ENCODE measurements at places on chromosomes 7 and 10. TPM values are rescaled to one million over a fixed set of nuclear protein-coding genes. Genes with fewer than 3 reads are reported as not detected.

GRCh38 chr10:44384601-44385025, 284 bp downstream of the CXCL12 start:
- peaks cover 2% of the 10 kb centered on the region for H3K4me1 ChIP-seq
- H3K27me3 ChIP-seq: no peaks in the 10 kb centered on the region
- DNase-seq: peak; percentile 55

DNA sequence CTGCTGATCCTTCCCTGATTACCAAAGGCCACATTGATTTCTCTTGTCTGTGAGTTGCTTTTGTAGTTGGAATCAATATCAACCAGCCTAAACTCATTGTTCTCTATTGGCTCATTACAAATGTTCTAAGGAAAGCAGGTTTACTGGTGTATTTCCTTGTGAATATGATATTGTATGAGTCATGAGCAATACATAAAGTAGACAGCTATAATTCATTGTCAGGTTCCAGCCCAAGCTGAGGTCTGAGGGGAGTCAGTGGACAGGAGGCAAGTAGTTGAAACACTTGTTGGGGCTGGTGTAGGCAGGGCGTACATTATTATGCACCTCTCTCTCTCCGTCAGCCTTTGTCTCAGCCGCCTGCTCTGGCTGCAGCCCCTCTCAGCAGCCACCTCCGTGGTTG, 451.7 kb downstream of the IPMK start:
- H3K4me1 ChIP-seq: no peaks in the 10 kb centered on the region
- no peaks in the 10 kb centered on the region for H3K27me3 ChIP-seq
- no peak for DNase-seq
- H3K4me3 ChIP-seq: no peak overlapping the region
- H3K36me3 ChIP-seq: no peaks in the 10 kb centered on the region

GRCh38 chr10:24897326-24897926, 55.0 kb downstream of the PRTFDC1 start:
- no peaks in the 10 kb centered on the region for H3K27me3 ChIP-seq
- no peak overlapping the region for H3K27ac ChIP-seq
- no peak overlapping the region for H3K4me3 ChIP-seq
- no peaks in the 10 kb centered on the region for H3K36me3 ChIP-seq
- peak; percentile 82 for DNase-seq

GRCh38 chr7:43593010-43593409, 10.1 kb downstream of the STK17A start:
- peaks cover 3% of the 10 kb centered on the region for H3K36me3 ChIP-seq
- no peak overlapping the region for H3K27ac ChIP-seq
- no peak for DNase-seq
- peaks cover 6% of the 10 kb centered on the region for H3K4me1 ChIP-seq

DNA sequence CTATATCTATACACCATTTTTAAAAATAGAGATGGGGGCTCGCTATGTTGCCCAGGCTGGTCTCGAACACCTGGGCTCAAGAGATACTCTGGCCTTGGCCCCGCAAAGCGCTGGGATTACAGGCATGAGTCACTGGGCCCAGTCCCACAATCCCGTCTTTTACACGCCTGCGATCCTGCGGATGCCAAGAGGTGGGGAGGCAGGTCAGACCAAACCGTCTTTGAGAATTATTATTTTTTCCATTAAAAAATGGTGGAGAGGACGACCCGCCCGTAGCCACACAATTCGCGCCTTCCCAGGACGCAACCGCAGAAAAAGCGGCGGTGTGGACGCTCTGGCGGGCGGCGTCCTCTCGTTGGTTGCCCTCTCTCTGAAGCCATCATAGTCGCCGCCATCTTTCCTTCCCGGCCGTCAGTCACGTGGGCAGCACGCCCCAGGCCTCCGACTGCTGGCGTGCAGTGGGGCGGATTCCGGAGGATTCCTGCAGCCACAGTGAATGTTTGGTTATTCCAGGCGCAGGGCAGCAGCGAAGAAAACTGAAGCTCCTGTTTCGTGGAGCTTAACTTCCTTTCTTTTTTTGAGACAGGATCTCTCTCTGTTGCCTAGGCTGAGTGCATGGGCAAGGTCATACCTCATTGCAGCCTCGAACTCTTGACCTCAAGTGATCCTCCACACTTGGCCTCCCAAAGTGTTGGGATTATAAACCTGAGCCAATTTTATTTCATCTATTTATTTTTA, 9.9 kb upstream of the EPHB4 start:
- no peak overlapping the region for H3K4me3 ChIP-seq
- H3K36me3 ChIP-seq: no peaks in the 10 kb centered on the region
- no peaks in the 10 kb centered on the region for H3K4me1 ChIP-seq
- DNase-seq: peak; percentile 88

GRCh38 chr10:24097751-24098207, 111.2 kb upstream of the KIAA1217 start:
- no peaks in the 10 kb centered on the region for H3K4me1 ChIP-seq
- H3K27me3 ChIP-seq: no peaks in the 10 kb centered on the region
- H3K4me3 ChIP-seq: no peak overlapping the region

- no peak overlapping the region for H3K4me3 ChIP-seq
- no peak overlapping the region for H3K27ac ChIP-seq
- H3K27me3 ChIP-seq: no peaks in the 10 kb centered on the region
Observed at GRCh38 chr7:79185605-79186004, 267.9 kb downstream of the MAGI2 start.

GRCh38 chr10:124713679-124714255, 30.4 kb downstream of the FAM53B start:
- no peak for DNase-seq
- H3K36me3 ChIP-seq: no peaks in the 10 kb centered on the region
- H3K4me3 ChIP-seq: no peak overlapping the region
- no peaks in the 10 kb centered on the region for H3K4me1 ChIP-seq
- H3K27me3 ChIP-seq: no peaks in the 10 kb centered on the region

DNA sequence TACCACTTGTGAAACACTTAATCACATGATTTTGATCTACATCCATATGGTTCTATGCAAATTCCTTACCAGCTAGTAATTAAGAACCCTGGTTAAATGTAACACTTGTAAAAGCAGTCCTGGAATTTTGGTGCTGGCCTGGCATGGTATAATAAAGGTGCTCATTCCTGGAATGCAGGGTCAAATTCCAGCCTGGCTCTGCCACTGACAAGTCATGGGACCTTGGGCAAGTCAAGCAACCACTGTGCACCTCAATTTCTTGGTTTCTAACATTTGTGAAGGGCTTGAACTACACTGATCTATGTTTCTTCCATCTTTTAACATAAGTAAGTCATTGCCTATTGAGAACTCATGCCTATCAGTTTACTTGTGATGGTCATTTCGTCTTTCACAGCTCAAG, 91.9 kb upstream of the PIK3CG start:
- H3K4me3 ChIP-seq: no peak overlapping the region
- no peaks in the 10 kb centered on the region for H3K36me3 ChIP-seq
- no peaks in the 10 kb centered on the region for H3K27me3 ChIP-seq

GRCh38 chr7:137579913-137580640, 236.5 kb upstream of the PTN start:
- no peak overlapping the region for H3K4me3 ChIP-seq
- H3K27ac ChIP-seq: peak overlapping the region; percentile 68
- peaks cover 3% of the 10 kb centered on the region for H3K4me1 ChIP-seq
- no peaks in the 10 kb centered on the region for H3K27me3 ChIP-seq
- no peaks in the 10 kb centered on the region for H3K36me3 ChIP-seq

DNA sequence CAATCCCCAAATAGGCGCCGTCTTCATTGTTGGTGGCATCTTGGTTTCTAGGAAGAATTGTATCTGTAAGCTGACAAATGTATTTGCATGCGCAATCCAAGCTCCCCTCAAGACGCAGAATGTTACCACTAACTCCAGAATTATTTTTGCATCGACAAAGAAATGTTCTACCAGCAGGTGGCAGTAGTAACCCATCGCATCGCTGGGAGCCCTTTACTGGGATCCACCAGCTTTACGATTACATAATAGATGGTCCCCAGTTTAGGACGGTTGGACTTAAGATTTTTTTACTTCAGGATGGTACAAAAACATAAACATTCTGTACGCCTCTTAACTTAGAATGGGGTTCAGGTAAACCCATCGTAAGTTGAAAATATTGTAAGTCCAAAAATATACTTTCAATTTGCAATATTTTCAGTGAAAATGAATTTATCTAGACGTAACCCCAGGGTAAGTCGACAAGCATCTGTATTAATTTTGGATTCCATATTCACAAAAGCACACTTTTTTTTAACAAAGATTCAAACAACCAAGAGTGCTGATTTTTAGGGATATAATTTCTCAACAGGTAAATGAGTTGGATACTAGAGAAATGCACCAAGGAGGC, 114.0 kb upstream of the COBL start:
- H3K36me3 ChIP-seq: no peaks in the 10 kb centered on the region
- DNase-seq: peak; percentile 15
- no peak overlapping the region for H3K27ac ChIP-seq
- H3K4me1 ChIP-seq: no peaks in the 10 kb centered on the region

DNA sequence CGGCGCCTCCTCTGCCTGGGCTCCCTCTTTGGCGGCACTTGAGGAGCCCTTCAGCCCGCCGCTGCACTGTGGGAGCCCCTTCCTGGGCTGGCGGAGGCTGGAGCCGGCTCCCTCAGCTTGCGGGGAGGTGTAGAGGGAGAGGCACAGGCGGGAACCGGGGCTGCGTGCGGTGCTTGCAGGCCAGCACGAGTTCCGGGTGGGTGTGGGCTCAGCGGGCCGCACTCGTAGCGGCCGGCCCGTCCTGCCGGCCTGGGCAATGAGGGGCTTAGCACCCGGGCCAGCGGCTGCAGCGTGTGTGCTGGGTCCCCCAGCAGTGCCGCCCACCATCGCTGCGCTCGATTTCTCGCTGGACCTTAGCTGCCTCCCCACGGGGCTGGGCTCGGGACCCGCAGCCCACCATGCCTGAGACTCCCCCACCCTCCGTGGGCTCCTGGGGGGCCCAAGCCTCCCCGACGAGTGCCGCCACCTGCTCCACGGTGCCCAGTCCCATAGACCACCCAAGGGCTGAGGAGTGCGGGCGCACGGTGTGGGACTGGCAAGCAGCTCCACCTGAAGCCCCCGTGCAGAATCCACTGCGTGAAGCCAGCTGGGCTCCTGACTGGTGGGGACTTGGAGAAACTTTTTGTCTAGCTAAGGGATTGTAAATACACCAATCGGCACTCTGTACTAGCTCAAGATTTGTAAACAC, 73.8 kb upstream of the KMT2E start:
- H3K4me3 ChIP-seq: no peak overlapping the region
- no peak overlapping the region for H3K27ac ChIP-seq
- DNase-seq: no peak
- no peaks in the 10 kb centered on the region for H3K36me3 ChIP-seq
- no peaks in the 10 kb centered on the region for H3K27me3 ChIP-seq

GRCh38 chr7:522071-522950, 2.7 kb upstream of the PDGFA start:
- no peaks in the 10 kb centered on the region for H3K4me1 ChIP-seq
- H3K27ac ChIP-seq: no peak overlapping the region
- peak; percentile 57 for DNase-seq
- peaks cover 34% of the 10 kb centered on the region for H3K27me3 ChIP-seq

- no peak for DNase-seq
- no peaks in the 10 kb centered on the region for H3K36me3 ChIP-seq
- H3K4me3 ChIP-seq: no peak overlapping the region
- no peaks in the 10 kb centered on the region for H3K27me3 ChIP-seq
Observed at GRCh38 chr10:127854769-127855590, 37.8 kb downstream of the CLRN3 start.

GRCh38 chr10:62627983-62628382, 176.5 kb upstream of the ADO start:
- no peaks in the 10 kb centered on the region for H3K27me3 ChIP-seq
- no peak overlapping the region for H3K27ac ChIP-seq
- peak; percentile 25 for DNase-seq
- H3K4me3 ChIP-seq: no peak overlapping the region
- peaks cover 15% of the 10 kb centered on the region for H3K4me1 ChIP-seq
- H3K36me3 ChIP-seq: no peaks in the 10 kb centered on the region

- DNase-seq: no peak
- H3K4me3 ChIP-seq: no peak overlapping the region
- H3K36me3 ChIP-seq: no peaks in the 10 kb centered on the region
- no peak overlapping the region for H3K27ac ChIP-seq
- no peaks in the 10 kb centered on the region for H3K27me3 ChIP-seq
- H3K4me1 ChIP-seq: no peaks in the 10 kb centered on the region
Observed at GRCh38 chr7:24902276-24902675, 77.7 kb downstream of the OSBPL3 start.

DNA sequence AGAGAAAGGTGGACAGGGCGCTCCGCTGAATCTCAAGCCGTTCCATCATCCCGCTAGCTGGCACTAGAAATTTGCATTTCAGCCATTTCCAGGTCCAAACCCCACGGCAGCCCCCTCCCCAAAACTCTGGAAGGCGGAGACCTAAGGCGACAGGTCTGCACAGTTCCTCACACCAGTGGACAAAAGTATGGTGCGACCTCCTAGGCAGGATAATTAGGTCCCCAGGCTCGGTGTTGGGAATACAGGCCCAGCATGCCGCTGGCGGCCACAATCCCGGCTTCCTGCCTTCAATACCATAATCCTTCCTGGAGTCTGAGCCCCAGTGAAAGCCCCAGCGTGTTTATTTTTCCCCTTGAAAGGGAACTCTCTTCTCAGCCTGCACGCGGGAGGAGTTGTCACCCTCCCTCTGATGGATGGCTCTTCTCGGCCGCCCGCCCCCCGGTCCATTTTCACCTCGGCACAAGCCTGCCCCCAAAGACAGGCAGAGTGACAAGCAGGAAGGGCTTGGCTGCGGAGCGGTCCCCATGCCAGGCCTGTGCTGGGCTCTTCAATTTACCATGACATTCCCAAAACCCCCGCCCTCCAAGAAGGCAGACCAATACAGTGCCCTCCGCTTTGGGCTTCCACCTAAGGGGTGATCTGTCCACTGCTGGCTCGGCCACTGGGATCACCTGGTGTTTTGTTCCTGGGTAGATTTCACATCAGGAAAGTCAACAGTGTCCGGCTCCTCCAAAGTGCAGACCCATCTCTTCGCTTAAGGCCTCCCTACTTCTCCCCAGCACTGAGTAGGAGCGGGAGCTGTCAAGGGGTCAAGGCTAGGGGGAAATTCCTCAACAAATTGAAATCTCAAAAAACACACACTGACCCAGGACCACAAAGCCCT, 2.2 kb downstream of the FGFR2 start:
- no peak overlapping the region for H3K27ac ChIP-seq
- peaks cover 16% of the 10 kb centered on the region for H3K27me3 ChIP-seq
- no peak for DNase-seq
- H3K4me1 ChIP-seq: no peaks in the 10 kb centered on the region
- no peaks in the 10 kb centered on the region for H3K36me3 ChIP-seq

The NPC1L1 gene
- 0.09 TPM for polyA plus RNA-seq

The KIF20B gene
- polyA plus RNA-seq: 5.6 TPM

The PRR15 gene
- polyA plus RNA-seq: 0.43 TPM

The STRA8 gene
- not detected for polyA plus RNA-seq

The DHTKD1 gene
- 20.5 TPM for polyA plus RNA-seq

The METTL27 gene
- polyA plus RNA-seq: 2.1 TPM

The PDK4 gene
- polyA plus RNA-seq: 0.20 TPM

Measured in fibroblast of lung (primary cell).